H9 (cell line): ENCODE measurements at places on chromosomes 16 and 17.

- peak; percentile 76 for DNase-seq
These were observed 20.3 kb downstream of the ANKRD40 start for GRCh38 chr17:50687200-50688066.

- no peak for DNase-seq
These were observed 405.7 kb upstream of the SALL1 start for GRCh38 chr16:51556694-51557340.

- no peak for DNase-seq
These were observed 457.0 kb upstream of the CDH5 start for GRCh38 chr16:65909310-65910050.

- DNase-seq, result peak; percentile 85
These were observed 6.6 kb downstream of the CDC42EP4 start for GRCh38 chr17:73304971-73305812.

GRCh38 chr17:55200904-55201303 lies 63.9 kb upstream of the HLF start:
- DNase-seq, result no peak

DNA sequence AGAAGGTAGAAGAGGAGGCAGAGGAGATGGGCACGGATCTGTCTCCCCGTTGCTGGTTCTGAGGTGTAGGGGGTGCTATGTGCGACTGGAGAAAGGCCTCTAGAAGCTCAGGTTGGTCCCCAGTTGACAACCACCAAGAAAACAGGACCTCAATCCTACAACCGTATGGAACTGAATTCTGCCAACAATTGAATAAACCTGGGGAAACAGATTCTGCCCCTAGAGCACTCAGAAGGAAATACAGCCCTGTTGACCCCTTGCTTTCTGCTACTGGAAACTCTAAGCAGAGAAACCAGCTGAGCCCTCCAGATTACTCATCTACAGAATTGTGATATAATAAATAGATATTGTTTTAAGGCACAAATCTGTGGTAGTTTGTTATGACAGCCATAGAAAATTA lies 313.0 kb upstream of the GOT2 start:
- no peak for DNase-seq

- no peak for DNase-seq
These were observed 278.9 kb upstream of the KCNJ16 start for GRCh38 chr17:69796078-69796477.

DNA sequence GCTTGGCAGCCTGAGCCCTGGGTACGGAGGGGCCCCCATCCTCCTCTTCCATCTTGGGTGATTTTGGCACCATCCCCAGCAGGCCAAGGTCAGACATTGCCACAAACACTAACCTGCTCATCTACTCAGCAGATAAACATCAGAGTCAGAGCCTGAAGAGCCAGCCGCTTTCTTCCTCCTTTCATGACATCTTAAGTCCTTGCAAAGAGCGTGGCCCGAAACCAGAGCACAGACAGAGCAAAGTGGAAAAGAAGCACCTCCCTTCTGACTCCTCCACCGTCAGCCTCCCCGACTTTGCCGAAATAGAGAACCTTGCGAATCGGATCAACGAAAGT lies 60.4 kb upstream of the RPH3AL start:
- no peak for DNase-seq

- DNase-seq, result no peak
These were observed 584.9 kb downstream of the CDH13 start for GRCh38 chr16:83211711-83212110.

GRCh38 chr16:53924331-53925106 lies 220.6 kb downstream of the FTO start:
- DNase-seq, result no peak
